ENCODE measurements at places on chromosomes 1 and 21.

DNA sequence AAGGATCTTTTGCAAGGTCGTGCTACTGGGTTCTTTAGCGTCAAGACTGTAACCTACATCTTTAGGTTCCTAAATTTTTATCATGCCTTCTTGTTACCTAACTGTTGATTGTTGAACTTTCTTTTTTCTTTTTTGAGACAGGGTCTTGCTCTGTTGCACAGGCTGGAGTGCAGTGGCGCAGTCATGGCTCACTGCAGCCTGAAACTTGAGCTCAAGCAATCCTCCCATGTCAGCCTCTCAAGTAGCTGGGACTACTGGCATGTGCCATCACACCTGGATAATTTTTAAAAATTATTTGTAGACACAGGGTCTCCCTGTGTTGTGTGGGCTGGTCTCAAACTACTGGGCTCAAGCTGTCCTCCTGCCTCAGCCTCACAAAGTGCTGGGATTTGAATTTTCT lies 52.9 kb downstream of the NFIA start:
- DNase-seq = no peak

- DNase-seq = no peak
These were observed 14.4 kb upstream of the TP53BP2 start for GRCh38 chr1:223860051-223860622.

DNA sequence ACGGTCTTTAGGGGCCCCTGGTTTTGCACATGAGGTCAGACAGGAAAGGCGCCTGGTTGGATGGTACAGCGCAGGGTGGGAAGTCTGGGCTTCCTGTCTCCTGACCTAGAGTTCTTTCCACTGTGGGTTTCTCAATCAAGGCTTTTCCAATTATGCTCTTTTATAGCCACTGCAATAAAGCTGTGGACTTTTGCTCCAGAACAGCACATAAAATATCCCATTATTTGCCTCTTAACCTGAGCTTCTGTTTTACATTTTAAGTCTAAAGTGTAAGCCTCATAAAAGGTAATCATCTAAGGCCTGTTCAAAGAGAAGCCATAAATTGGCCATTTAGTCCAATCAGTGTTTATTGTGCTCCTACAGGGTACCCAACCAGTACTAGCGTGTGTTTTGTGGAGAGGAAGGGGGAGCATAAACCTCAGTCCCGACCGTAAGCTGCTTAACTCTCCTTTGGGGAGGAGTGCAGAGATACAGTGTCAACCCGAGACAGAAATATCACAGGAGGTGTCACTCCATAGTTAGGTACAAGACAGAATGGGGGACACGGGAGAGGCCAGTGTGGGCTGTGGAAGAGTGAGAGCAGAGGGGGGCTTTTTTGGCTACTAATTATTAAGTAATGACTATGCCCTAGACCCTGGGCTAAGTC lies 270.0 kb downstream of the TRABD2B start:
- DNase-seq = no peak

DNA sequence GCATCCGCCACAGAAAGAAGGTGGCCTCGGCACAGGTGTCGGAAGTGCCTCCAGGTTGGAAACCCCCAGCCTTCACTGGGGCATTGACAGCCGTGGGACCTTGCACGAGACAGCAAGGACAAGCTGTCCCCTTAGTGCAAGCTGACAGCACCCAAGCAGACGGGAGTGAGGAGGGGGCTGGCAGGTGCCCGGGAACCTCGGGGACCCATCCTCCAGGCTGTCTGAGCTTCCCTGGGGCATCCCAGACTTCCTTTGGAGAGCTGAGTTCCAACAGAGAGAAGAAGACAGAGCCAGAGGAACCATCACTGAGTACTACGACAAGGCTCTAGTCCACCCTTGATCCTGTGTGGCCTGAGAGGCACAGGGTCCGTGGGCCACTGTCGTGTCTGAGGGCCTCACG lies 100.6 kb upstream of the RAB4A start:
- no peak for DNase-seq

GRCh38 chr1:10754568-10755329 lies 41.7 kb downstream of the CASZ1 start:
- DNase-seq = no peak

DNA sequence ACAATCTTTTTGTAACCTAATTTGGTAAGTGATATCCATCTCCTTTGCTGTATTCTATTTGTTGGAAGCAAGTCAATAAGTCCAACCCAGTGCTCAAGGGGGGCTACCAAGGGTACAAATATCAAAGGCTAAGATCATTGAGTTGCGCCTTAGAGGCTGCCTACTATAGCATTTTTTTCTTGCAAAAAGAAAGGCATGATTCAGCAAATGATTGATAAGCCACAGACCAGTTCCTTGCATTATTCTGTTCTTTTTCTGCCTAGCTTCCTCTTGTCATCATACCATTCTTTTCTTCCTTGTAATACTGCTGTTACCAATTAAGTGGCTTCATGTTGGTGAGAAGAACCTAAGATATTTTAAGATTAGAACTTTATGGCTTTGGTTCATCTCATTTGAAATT lies 29.8 kb upstream of the BARHL2 start:
- DNase-seq = no peak

DNA sequence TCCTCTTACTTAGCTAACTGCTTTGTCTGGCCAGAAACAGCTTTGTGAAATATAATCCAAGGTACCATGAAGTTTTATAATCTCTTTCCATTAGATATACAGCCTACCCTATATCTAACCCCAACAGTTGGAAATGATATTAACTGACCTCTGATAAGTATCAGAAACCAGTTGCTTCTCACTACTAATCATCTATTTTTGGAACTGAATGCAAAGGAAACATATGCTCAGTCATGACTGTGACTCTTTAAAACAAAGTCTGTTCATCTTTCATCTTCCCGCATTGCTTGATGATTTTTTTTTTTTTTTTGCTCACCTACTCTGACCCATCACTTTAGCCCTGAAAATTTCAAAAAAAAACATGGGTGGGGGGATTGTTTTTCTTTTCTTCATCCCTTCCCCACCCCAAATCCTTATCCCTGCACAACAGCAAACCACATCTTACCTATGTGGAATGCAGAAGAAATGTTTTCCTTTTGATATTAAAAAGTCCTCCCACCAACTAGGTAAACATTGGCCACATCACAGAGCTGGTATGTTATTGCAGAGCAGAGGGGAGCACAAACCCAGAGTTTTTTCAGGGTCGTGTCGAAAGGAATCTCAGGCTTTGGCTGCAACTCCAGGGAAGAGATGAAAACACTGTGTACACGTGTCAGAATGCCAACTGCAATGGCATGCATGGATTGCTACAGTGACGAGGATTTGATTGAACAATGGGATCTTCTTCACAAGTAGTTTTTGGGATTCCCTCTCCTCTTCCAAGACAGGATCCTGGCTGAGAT lies 137.3 kb downstream of the SLC30A10 start:
- no peak for DNase-seq

DNA sequence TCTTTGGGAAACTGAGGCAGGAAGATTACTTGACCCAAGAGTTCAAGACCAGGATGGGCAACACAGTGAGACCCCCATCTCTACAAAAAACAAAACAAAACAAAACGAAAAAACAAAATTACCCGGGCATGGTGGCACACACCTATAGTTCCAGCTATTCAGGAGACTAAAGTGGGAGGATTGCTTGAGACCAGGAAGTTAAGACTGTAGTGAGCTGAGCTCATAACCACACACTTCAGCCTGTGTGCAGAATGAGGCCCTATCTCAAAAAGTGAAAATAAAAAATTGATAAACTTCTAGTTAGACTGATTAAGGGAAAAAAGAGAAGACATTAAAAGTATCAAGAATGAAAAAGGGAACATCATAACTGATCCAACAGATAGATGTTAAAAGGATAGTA lies 154.0 kb downstream of the RHOU start:
- no peak for DNase-seq
